ENCODE measurements at places on chromosomes 6 and 20. TPM values are rescaled to one million over a fixed set of nuclear protein-coding genes. Genes with fewer than 3 reads are reported as not detected.
A peak's percentile ranks its signal among the peaks of the same experiment; 100 is the strongest.

Gene CGAS
- total RNA-seq, result 8.9 TPM

Gene STMND1
- total RNA-seq, result 10.7 TPM

Gene TMEM200A
- total RNA-seq, result 6.5 TPM

Gene SNX3
- 124 TPM for total RNA-seq

Gene RPS18
- total RNA-seq, result 1,324 TPM

Gene SPATS1
- 4.4 TPM for total RNA-seq

Gene ECT2L
- 15.3 TPM for total RNA-seq

Gene SLC17A2
- not detected for total RNA-seq

Gene SUN5
- not detected for total RNA-seq

Gene SRF
- 12.7 TPM for total RNA-seq

Gene SPATA25
- 3.8 TPM for total RNA-seq

Gene STK4
- 34.6 TPM for total RNA-seq

Gene PTCHD4
- total RNA-seq, result 0.52 TPM

Gene C6orf52
- total RNA-seq, result 1.3 TPM

GRCh38 chr6:149109397-149110070 lies 208.0 kb upstream of the TAB2 start:
- DNase-seq, result no peak

- no peak for DNase-seq
Measured at GRCh38 chr20:32474009-32474716, 111.0 kb downstream of the NOL4L start.

DNA sequence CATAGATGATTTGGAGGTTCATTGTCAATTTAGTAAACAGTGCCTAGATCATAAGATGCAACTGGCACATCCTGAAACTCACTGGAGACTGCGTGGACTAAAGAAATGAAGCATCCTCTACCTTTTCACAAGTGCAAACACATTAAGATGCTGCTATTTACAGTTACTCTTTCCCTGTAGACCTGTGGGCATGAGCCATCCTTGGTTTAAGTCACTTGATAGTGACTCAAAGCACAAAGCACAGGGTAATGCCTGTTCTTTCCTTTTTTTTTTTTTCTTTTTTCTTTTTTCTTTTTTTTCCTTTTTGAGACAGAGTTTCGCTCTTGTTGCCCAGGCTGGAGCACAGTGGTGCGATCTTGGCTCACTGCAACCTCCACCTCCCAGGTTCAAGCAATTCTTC lies 10.0 kb upstream of the HLA-DQA1 start:
- DNase-seq, result no peak

- no peak for DNase-seq
Measured at GRCh38 chr6:44002067-44002592, 125.1 kb downstream of the MRPL14 start.

DNA sequence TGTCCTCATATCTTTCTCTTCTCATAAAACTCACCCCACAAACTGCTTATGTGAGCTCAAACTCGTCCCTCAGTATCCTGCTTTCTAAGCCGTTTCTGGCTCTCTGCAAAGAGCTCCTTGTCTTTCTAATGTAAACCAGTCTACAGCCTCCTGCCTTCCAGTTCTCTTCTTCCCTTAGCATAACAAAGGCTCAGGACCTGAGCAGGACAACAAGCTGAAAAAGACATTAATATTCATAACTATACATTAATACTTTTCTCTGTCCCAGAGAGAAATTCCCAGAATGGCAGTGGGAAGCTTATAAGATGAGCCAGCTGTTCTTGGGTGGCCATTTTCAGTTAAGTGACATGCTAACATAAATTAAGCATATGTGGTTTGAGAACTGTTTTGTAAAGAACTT lies 207.0 kb upstream of the TCF21 start:
- peak; percentile 54 for DNase-seq

- DNase-seq, result no peak
Measured at GRCh38 chr6:79463621-79464050, 73.6 kb downstream of the LCA5 start.

DNA sequence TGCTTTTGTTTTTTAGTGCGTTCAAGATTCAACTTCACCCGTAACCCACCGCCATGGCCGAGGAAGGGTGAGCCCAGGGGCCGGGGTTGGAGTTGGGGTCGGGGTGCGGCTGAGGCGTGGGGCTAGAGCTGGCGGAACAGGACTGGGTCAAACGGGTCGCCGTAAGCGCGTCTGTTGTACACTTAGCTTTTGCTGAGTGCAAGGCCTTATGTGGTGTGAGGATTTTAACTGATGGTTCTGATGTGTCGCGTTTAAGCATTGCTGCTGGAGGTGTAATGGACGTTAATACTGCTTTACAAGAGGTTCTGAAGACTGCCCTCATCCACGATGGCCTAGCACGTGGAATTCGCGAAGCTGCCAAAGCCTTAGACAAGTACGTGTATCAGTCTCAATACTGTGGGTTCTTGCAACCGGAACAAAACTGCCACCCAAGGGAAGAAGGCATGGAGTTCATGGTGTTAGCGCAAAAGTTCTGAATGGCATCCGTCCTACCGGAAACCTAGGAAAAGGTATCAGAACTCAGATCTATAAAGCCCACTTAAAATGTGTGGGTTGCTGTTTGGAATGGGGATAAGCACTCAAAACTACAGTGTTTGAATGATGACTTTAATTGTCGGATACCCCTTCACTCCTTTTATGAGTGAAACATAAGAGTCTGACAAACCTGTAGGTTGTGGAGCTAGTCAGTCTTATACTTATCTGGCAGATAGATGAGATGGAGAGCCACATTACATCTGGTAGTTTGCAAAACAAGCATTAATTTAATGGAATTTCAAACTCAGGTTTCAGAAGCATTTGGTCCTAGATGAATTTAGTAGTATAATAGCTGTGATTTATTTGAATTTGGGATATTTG lies 574 bp downstream of the RPS12 start:
- DNase-seq, result no peak

DNA sequence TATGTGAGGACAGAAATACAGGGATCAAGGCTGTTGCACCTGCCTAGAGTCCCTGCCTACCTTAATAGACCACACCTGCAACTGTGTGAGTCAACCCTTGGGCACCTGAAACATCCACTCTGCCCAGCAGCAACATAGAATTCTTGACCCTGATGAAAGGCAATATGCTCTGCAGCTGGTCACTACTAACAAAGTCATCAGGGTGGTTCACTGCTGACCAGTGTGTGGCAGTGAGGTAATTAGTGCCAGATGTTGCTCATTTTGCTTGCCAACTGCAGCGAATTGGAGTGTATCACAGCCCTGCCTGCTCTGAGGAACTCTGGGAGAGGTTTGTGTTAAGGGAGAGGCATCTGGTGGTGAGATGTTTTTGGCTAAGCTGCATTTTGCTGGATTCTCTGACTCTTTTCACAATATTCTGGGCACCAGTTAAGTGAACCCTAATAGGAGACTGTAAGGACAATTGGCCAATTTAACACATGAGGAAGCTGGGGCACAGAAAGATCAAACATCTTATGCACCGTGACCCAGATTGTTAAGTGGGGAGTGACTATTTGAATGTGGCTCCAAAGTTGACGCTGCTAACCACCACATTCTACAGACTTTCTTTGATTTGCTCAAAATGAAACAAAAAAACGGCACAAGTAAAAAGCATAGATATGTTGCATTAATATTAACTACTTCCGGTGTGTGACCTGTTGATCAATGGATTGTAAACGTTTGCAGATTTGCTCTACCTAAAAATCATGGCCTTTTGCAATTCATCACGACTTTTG lies 61.9 kb upstream of the OPRM1 start:
- peak; percentile 63 for DNase-seq

DNA sequence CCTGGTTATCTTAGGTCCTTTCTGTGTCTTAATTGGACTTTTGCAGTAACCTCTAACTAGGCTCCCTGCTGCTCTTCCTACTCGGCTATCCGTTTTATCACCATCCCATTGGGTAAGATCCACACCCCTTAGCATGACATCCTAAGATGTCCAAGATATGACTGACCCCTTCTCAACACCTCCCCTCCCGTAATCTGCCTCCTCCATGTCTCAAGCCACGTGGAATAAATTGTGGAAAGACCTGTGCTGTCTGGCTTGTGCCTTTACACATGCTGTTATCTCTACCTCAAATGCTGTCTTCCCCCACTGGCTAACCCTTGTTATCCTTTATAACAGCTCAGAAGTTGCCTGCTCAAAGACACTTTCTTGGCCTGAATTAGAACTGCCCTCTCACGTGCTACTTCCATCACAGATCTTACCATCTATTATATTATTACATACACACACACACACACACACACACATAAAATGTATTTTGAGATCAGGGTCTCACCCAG lies 26.5 kb downstream of the EIF2S2 start:
- no peak for DNase-seq

- no peak for DNase-seq
Measured at GRCh38 chr6:132257561-132257960, 143.7 kb downstream of the MOXD1 start.

GRCh38 chr6:12661432-12662089 lies 55.0 kb upstream of the PHACTR1 start:
- no peak for DNase-seq

GRCh38 chr20:51144476-51144875 lies 121.6 kb upstream of the KCNG1 start:
- DNase-seq, result no peak

- no peak for DNase-seq
Measured at GRCh38 chr6:117110737-117111136, 154.6 kb upstream of the VGLL2 start.

DNA sequence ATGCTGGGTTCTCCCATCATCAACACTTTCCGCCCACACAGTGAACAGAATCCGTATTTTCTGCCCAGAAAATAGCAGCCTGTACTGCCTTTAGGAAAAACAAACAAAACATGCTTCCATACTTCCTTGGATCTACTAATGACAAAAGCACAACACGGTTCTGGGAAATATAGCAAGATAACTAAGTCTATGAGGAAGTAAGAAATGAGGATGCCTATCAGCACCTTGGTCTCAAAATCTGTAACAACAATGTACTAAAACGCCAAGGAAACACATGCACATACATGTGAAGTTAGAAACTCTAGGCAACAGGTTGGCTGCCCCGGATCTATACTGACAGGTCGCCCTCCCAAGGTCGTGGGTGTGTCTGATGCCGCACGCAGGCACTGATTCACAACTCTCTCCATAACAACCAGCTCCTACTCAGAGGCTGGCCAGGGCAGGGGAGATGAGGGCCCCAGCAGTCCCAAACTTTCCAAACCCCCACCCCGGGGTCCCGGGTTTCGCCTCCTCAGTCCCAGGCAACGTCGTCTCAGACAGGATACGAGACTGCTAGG lies 710 bp downstream of the BTBD9 start:
- no peak for DNase-seq

DNA sequence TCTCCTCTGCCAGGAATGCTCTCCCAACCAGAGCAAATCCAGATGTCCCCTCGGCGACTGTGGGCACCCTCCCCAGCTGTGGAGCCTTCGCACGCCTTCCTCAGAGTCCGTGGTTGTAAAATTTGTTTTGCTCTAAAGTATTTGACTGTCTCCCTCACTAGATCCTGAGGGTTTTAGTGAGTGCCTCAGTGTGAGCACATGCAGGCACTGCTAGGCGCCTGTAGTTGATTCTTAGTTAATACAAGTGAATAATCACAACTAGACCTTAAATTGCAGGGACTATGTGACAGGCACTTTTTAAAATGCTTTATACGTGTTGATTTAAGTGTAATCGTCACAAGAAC lies 680 bp upstream of the MTCH1 start:
- no peak for DNase-seq

DNA sequence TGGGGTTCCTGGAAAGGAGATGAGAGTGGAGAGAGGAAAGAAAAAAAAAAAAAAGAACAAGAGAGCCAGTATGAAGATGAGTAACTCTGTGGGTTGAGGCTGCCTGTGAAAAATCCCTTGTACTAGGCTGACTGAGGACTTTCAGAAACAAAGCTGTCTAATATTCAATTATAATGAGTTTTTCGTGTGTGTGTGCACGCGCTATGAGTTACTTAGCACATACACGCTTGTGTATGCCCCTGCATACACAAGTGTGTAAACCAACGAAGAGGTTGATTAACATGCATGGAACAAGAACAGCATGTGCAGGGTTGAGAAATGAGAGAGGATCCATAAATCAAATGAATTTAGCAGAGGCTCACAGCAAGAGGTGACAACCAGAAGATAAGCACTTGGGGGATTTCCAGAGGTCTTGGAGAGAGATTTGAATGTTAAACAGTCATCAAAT lies 4.8 kb upstream of the RBPJL start:
- DNase-seq, result no peak

- DNase-seq, result no peak
Measured at GRCh38 chr6:5846335-5846734, 160.4 kb downstream of the NRN1 start.

DNA sequence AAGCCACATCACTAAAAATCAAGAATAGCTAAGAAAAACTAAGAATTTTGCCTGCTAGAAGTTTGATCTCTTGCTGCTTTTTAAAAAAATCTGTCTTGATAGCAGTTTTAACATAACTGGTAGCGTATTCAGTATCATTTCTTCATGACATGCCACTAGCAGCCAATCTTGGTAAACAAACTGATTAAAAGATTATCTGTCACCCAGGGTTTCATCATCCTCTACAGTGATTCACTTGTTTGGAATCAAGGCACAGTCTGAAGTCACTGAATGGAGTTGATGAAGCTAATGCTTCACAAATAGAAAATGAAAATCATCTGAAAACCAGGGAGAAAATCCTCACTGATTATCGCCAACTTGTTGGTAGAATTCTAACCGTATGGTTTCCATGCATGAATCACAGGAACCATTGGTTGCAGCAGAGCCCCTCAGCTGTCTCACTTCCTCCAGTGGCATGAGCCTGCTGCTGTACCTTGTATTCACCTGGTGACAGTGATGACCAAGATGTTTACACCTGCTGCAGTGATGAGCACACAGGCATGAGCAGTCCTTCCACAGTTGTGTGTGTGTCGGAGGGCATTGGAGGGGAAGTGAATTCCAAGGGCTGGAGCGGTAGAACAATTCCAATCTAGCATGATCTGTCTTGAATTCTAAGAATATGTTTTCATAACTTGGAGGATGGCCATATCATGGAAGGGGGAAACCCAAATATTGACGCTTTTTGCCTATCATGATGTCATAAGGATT lies 275.0 kb downstream of the KHDC1L start:
- DNase-seq, result no peak

DNA sequence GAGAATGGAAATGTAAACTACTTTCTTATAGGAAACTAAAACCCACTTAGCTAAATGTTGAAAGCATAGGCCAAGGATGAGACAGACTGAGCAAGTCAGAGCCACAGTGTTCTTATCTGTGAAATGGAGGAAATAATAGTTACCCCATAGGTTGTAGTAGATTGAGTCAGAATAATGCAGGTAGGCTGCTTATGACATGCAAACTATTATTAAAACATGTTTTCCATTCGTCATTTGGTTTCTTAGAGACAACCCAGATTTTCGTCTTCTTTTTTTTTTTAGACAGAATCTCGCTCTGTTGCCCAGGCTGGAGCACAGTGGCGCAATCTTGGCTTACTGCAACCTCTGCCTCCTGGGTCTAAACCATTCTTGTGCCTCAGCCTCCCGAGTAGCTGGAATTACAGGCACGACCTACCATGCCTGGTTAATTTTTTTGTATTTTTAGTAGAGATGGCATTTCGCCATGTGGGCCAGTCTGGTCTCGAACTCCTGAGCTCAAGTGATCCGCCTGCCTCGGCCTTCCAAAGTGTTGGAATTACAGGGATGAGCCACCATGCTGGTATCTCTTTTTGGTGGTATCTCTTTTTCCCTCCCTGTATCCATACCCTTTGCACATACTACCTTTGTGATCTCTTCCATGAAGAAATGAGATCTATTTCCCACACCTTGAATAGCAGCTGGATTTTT lies 196.5 kb upstream of the ZNF217 start:
- no peak for DNase-seq
